Dermis microvascular lymphatic vessel endothelial cell (primary cell): ENCODE measurements at places on chromosomes 5 and 9. TPM values are rescaled to one million over a fixed set of nuclear protein-coding genes. Genes with fewer than 3 reads are reported as not detected.

DNA sequence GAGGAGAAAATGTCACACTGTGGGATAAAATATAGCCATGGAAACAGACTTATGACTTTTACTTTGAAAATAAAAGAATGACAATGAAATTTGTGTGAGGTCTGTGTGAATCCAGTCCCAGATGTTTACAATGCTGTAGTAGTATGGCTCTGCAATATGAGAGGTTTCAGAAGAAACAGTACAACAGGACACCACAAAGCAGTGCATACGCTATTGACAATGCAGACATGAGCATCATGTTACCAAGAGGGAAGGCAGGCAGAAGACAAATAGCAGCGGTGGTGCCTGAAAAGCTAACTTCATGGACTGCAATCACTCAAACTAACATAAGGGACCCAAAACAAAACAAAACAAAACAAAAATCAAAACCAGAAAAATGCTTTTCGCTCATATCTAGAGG is 1.8 kb downstream of the FGF10 start:
- DNase-seq, result no peak

DNA sequence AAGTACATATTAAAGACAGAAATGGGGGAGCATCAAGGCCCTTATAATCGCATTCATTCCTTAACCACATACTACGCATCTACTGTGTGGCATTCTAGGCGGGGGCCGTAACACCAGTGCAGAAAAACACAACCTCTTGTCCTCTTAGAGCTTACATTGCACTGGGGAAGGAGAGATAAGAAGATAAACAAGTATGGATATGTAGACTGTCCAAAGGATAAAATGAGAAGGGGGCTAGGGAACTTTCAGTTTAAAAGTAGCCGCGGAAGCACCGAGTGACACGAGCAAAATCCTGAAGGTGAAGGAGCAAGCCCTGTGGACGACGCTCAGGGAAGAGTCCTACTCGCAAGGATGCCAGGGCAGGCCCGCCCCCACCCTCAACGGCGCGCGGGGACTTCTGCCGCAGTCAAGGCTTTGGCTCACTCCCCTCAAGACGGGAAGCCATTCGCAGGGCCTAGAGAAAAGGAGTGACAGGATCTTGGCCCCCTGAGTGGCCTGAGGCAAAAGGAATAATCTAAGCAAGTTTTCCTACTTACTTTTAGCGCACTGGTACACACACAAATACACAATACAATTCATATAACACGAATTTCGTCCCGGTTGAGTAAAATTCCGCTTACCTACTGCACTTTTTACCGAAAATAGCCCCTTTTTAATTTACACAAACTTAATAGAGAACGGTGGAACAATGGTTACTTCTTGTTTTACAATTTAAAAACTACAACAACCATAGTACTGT is 1.3 kb upstream of the NIPBL start:
- DNase-seq, result no peak

- DNase-seq, result no peak
These were observed 145.0 kb upstream of the COL5A1 start for GRCh38 chr9:134496413-134497282.

Gene SGCD
- 0.64 and 6.2 TPM in 2 replicates for total RNA-seq

DNA sequence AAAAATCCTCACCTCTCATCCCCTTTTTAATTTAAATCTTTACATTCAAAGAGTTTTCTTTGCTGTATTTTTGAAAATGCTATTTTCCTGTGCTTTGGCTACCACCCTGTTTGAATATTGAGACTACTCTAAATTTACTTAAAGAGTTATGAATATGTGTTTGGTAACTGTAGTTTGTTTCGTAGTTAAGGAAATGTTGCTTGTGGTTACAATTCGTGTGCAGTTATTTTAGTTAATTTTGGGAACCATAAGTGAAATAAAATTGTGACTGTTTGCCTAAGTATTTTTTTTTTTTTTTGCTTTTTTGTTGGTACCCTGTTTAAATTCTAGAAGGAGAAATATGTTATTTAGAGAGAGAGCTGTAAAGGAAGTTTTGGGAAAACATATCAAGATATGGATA is 78.7 kb downstream of the XRCC4 start:
- no peak for DNase-seq

Gene UAP1L1
- 12.8 and 30.1 TPM in 2 replicates for total RNA-seq

DNA sequence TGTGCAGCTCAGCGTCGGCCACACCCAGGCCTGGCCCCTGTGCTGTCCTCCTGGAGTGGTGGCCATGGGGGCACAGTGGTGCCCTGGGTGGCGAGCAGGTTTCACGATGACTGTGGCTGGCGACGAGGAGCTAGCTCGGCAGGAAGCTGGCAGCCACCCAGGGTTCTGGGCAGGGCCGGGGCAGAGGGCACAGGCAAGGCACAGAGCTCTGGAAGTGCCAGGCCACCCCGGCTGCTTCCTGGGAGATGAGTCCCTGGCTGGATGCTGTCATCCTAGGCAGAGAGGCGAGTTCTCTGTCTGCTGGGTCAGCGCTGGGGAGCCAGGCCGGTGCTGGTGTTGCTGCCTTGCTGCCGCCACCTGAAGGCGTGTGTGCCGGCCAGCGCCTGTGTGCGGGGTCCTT is 51.7 kb downstream of the RXRA start:
- DNase-seq, result no peak

DNA sequence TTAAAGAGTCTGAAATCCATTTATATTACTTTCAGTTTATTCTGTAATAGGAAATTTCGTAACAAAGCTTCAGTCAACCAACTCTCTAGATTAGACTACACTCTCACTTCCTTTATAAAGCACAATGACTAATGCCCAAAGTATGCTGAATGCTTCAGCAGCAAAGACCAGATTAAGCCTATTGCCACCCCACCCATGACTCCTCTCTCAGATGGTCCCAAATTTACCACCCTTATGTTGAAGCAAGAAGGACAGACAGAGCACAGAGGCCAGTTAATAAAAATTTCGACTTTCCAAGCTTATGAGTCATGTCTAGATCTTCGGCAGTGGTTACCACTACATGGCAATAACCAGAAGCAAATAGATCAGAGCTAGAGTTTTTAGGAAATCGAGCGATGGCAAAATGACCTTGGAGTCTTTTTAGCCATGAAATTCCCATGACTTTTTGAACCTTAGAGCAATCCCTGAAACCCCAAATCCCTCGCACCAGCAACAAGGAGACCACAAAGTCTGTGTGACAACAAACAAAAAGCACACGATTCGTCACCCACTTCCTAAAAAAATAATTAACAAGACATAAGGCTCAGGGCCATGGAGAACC is 287.8 kb upstream of the RASA1 start:
- DNase-seq, result peak; percentile 46

Gene DMRT3
- not detected in 2 replicates for total RNA-seq

- DNase-seq, result no peak
These were observed 79.1 kb upstream of the ITGA2 start for GRCh38 chr5:52910071-52910470.

DNA sequence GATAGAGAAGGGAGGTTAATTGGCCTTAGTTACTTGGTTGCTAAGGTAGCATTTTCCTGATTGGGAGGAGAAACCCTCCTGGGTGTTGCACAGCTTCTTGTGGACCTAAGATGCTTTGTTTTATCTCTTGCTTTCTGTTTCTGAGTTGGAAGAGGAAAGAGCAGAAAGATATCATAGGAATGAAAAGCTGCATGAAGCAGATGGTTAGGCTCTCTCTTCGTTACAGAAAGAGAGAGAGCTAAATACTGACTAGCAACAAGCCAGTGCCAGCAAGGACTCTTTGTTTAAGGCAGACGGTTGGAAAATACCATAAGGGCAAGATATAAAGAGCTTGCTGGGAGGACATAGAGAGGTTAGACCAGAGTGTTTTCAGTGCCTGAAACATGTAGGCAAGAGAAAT is 103.1 kb downstream of the ATG10 start:
- no peak for DNase-seq

DNA sequence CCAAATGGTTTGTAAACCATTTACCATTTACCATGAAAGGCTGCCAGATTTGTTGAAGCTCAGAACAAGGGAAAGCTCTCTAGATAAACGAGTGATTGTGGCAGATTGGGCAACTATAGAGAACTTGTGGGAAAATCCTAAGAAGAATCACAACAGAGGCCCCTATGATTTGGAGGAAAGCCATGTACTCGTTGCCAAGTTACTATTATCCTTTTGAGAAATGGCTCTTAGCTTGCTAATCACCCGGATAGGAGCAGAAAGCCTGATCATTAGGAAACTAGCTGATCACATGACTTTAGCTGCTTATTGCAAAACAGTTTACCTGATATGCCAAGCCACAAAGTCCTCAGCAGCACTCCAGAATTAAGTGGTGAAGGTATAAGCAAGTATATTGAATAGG is 23.5 kb upstream of the ATG10 start:
- no peak for DNase-seq

Gene TMEFF1
- total RNA-seq, result 7.1 and 12.9 TPM in 2 replicates
